ENCODE measurements at places on chromosomes 2 and 18.

- DNase-seq = no peak
Measured at GRCh38 chr2:46277431-46278190, 19.6 kb upstream of the EPAS1 start.

GRCh38 chr2:54981385-54981784 is 68.9 kb downstream of the RTN4 start:
- no peak for DNase-seq

DNA sequence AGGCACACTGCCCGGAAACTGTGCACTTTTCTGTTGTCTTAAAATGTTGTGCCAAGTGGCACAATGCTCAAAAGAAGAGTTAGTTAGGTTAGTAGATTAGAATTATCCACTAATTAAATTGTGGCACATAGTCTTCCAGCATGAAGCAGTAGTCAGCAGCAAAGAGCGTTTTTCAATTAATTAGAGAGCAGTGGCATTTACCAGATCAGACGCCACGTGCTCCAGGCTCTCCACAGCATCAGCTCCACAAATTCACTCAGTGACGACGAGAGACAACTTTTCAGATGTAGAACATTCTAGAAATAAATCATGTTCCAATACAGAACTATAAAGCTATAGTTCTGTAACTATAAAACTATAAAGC is 16.4 kb upstream of the RTTN start:
- no peak for DNase-seq

DNA sequence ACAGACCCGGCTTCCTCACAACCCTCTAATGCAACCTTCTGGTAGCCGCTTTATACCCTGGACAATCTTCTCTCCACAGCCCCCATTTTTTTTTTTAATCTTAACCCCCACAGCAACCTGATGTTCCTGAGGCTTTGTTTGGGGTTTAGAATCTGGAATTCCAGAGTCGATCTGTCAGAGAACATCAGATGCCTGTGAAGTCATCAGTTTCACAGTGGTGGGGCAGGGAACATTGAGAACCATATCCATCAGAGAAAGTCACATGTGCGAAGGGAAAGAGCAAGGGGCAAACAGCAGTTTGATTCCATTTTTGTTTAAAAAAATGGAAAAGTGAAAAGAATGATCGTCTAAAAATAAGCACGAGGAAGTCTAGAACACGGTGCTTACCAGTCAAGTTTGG is 20.6 kb downstream of the NPAS2 start:
- no peak for DNase-seq

- peak; percentile 28 for DNase-seq
Measured at GRCh38 chr18:22391407-22392345, 26.0 kb downstream of the CTAGE1 start.
